NCI-H524 (cell line): ENCODE measurements at places on chromosomes 2 and 18.

DNA sequence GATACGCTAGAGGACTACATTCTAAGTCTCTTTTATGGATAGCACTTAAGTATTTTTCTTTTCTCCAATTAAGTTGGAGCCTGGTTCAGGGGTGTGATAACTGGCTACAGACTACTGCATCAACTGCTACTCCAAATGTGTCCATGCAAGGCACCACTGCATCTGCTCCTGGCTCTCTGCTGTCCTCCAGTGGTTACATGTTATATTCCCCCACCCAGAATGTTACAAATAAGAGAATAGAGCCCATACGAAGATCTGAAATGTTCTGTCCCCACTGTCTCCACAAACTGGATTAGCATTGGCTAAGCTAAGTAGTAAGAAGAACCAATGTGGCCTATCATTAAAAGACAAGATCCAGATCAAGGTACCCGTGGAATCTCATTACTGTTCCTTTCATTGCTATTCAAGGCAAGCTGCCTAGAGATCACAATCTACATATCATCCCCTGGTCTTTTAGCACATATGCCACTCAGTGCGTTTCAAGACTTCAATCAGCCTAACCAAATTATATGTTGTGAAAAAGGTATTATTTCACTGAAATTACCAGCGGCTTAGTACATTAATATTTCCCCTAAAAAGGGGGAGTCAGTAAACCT lies 308.3 kb upstream of the SLC8A1 start:
- DNase-seq: peak; percentile 67

DNA sequence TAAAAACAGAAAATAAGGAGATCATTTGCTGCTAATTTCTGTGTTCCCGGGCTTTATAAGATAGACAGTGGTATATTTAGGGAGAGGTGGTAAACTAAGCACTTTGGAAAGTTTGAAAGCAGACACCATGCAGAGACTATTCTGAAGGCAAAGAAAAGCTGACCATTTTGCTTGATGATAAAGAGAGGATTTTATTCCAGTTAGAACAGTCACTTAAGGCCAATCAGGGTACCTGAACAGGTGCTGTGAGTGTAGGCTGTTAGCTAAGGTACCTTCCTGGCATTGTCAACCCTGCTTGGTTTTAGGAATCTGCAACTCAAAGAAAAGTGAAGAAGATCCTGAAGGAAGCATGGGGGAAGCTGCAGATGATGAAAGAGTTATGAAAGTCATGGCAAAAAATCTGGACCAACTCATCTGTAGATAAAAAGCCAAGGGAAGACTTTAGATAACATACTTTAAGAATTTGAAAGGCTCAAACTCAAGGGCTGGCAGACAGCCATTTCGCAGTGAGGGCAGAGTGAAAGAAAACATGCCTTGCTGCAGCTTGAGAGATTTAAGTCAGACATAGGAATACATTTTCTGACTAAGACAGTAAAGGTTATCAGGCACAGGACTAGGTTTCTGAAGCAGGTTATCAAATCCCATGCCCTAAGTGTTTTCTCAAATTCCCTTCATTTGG lies 80.1 kb upstream of the ARL5A start:
- no peak for DNase-seq

GRCh38 chr2:231928481-231928880 lies 2.3 kb upstream of the NPPC start:
- peak; percentile 24 for DNase-seq

DNA sequence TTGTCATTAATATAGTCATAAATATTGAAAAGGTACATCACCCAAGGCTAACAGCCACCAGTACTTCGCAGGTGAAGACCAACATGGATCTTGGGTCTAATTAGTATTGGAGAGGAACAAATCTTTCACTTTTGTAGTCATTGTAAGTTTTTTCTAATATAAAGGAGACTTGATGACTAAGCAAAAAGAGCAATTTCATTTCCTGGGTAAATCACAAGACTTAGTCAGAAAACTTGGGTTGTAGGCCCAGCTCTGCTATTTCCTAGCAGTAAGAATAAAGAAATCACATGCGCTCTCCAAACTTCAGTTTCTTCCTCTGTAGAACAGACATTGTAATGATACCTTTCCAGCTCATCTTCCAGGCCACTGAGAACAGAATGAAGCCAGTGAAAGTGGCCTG lies 40.9 kb downstream of the NRP2 start:
- no peak for DNase-seq

- DNase-seq: peak; percentile 75
Observed at GRCh38 chr2:222298311-222299150, at the start of gene PAX3. PAX3 (minus strand) TSS chr2:222298998; CDS start chr2:222298615, 383 bp downstream.

- DNase-seq: no peak
Observed at GRCh38 chr2:174632841-174633622, 35.4 kb upstream of the WIPF1 start.

DNA sequence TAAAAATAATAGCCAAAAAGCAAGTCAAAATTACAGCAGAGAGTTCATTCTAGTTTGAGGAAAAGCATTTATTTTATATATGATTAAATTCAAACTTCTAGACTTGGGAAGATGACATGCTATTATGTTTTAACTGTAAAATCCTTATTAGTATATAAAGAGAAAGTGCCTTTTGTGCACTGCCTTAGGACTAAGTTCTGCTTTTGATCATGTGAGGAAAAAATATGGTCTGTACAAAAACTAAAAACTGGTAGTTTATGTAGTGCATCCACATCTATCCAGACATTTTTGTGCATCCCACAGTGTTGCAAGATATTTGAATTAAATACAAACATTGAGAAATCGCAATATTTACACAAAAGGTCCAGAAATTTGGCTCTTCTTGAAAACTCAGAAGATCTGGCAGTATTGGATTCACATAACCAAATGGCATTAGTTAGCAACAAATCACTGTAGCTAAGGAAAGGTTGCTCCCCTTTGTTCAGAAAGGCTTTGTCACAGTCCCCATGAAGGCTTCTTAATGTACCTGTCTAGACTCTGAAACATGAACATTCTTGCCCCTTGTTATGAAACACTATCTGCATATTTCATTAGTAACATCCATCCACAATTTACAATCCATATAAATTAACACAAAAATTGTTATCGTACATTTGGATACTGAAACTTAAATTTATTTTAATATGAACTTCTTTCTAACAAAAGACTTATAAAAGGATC lies 2.2 kb downstream of the MMADHC start:
- no peak for DNase-seq

GRCh38 chr18:76941284-76941683 lies 118.9 kb downstream of the ZNF236 start:
- no peak for DNase-seq

- no peak for DNase-seq
Observed at GRCh38 chr2:109513230-109513629, 100.5 kb downstream of the SEPTIN10 start.

- DNase-seq: no peak
Observed at GRCh38 chr18:477565-477964, 22.9 kb downstream of the COLEC12 start.

DNA sequence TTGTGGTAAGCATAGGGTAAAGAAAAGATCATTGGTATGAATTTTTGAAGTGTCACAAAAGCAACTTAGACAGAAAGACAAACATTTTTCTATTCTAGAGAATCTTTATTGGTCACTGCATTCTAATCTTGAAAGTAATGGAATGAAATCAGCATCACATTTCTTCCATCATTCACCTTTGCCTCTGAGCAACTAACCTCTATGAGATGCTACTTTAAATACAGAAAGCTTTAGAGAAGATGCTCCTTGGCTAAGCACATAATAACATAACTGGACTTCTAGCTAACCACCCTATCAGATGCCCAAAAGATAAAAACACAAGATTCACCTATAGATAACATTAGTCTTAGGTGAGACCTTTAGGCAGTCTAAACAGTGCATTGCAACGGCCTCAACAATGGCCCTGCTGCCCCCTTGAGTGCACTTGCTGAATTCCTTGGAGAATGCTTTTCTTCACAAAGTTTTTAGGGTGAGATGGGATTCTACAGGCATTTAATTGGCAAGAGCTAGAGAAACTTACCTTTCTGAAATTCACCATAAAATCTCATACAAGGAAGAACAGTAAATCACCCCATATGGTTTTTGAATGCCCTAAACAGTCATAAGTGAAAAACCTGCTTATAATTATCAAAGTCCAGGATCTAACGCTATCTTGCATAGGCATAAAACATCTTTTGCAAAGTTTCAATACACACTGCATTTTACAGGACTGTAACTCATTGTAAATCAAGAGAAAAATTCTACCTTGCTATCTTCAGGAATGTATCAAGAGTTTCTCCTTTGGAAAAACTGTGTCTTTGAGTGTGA lies 791.3 kb upstream of the CHAC2 start:
- DNase-seq: peak; percentile 9

- no peak for DNase-seq
Observed at GRCh38 chr2:152155209-152155608, 20.4 kb downstream of the STAM2 start.

- no peak for DNase-seq
Observed at GRCh38 chr18:13028869-13029268, 37.7 kb downstream of the CEP192 start.

DNA sequence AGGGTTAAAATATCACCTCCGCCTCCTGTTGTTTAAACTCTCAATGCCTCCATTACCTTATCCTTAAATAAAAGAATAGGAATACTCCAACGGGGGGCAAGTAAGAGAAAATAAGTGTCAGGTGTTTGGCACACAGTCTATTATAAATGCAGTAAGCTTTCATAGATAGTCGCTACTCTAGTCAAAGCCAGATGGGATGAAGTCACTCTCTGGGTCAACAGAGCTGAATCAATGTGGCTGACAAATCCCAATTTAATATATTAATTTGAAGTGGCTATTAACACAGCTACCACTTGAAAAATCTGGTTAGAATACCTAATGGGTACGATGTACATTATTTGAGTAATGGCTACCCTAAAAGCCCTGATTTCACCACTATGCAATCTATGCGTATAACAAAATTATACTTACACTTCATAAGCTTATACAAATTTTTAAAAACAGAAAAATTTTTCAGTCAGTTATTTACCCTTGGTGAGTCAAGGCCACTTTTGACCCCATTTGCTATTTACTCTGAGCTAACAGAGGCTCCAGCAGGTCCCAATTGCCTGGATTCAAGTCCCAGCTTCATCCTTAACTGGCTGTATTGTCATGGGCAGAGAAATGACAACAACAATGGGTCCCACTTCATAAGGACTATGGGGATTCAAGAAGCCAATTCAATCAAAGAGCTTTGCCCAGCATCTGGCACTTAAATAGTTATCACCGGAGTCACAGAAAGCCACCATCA lies 167.5 kb upstream of the PID1 start:
- peak; percentile 50 for DNase-seq

- no peak for DNase-seq
Observed at GRCh38 chr2:42984081-42984480, 191.7 kb upstream of the HAAO start.

GRCh38 chr2:165239856-165240515 lies 772 bp downstream of the SCN2A start:
- no peak for DNase-seq

DNA sequence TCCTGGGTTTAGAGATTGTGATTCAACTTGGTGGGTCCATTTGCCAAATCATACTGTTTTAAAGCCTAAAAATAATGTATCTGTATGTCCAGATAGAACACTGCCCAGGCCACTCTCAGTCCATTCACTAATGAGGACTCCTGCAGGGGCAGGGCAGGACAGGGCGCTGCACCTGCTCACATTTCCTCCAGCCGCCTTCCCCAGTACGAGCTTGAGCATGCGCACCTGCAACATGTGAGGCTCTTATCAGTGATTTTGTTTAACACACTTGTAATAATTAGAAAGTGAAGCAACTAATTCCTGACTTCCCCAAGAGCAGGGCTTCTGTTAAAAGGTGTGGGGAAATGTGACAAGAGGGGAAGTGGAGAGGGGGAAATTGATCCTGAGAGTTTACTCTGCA lies 89.7 kb downstream of the AFF3 start:
- DNase-seq: no peak

GRCh38 chr18:8857806-8858205 lies 152.4 kb downstream of the MTCL1 start:
- no peak for DNase-seq

DNA sequence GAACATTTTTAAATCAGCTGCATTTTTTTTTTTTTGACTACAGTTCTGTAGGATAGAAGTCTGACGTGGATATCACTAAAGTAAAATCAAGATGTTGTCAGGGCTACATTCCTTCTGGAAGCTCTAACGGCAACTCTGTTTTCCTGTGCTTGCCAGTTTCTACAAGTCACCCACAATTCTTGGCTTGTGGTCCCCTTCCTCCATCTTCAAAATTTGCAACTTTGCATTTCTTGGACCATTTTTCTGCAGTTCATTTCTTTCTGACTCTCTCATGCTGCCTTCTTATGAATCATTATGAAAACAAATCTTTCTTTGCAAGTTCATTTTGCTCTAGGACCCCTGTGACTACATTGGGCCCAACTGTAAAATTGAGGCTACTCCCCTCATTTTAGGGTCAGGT lies 367.9 kb downstream of the DSC3 start:
- DNase-seq: no peak

- DNase-seq: no peak
Observed at GRCh38 chr2:12376025-12376424, 340.7 kb upstream of the TRIB2 start.

- no peak for DNase-seq
Observed at GRCh38 chr2:101267671-101268656, 15.3 kb downstream of the CNOT11 start.

GRCh38 chr2:8412586-8412985 lies 269.3 kb upstream of the ID2 start:
- DNase-seq: no peak

DNA sequence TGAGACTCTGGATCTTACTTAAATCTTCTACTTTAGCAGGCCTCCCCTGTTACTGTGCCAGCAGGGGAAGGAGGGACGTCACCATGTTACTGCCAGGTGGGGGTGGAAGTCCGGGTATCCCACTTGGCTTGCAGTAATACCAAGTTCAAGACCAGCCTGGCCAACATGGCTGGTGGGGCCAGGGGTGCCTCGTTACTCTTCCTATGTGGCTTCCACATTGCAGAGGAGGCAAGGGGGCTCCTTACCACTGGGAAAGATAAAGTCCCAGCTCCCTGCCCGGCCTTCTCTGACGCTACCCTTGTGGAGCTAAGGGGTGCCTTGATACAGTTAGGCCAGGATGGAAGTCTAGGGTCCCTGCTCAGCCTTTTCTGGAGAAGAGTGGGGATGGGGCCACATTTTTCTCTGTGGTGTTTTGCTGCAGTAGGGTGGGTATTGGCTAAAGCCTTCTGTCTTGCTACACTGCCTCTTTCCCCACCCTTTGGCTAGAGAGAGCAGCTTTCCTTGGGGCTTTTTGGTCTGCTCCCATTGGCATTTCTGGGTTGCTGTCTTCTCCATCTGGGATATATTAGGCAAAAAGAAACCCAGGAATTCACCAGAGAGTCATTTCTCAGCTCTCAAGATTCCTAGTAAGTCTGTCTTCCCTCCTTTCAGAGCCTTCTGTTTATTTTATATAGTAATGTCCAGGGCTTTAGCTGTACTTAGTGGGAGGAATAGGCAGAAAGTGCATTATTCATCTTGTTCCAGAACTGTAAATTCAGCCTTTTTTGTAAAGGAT lies 21.9 kb downstream of the ELMOD3 start:
- DNase-seq: no peak

GRCh38 chr18:7133181-7133580 lies 15.6 kb upstream of the LAMA1 start:
- DNase-seq: no peak
